Tibial artery (tissue), 4 donors: ENCODE measurements at places on chromosomes 3 and 15.

- peaks cover 14% of the 10 kb centered on the region for H3K36me3 ChIP-seq
- DNase-seq, result no peak
- H3K27ac ChIP-seq, result no peak overlapping the region
These were observed 80.6 kb downstream of the ARIH1 start for GRCh38 chr15:72554471-72555425.

GRCh38 chr15:54722342-54722986, 474.3 kb downstream of the RSL24D1 start:
- no peaks in the 10 kb centered on the region for H3K27me3 ChIP-seq
- H3K4me1 ChIP-seq, result no peaks in the 10 kb centered on the region
- H3K36me3 ChIP-seq, result no peaks in the 10 kb centered on the region
- DNase-seq, result no peak

DNA sequence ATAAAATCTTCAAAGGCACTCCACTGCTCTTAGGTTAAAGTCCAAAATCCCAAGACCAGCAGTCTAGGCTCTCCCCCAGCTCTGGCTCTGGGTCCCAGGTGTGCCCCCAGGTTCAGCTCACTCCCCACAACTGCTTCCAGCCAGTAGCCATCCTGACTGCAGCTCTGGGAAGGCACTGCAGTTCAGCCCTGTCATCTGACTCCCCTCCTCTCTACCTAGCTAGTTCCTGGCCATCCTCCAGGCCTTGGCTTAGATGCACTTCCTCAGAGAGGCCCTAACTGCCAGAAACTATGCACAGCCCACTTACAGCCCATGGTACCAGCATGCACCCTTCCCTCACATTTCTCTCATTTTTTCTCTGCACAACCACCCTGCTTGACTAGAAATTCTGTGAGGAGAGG, 25.5 kb downstream of the TBC1D2B start:
- DNase-seq, result no peak
- H3K27me3 ChIP-seq, result no peaks in the 10 kb centered on the region
- peaks cover 78% of the 10 kb centered on the region for H3K4me1 ChIP-seq
- no peak overlapping the region for H3K4me3 ChIP-seq
- H3K36me3 ChIP-seq, result peaks cover 22% of the 10 kb centered on the region

- no peak overlapping the region for H3K4me3 ChIP-seq
- H3K36me3 ChIP-seq, result no peaks in the 10 kb centered on the region
- H3K27ac ChIP-seq, result no peak overlapping the region
- DNase-seq, result no peak
- H3K4me1 ChIP-seq, result no peaks in the 10 kb centered on the region
- H3K27me3 ChIP-seq, result no peaks in the 10 kb centered on the region
These were observed 24.0 kb upstream of the SPTSSB start for GRCh38 chr3:161395115-161396012.

- H3K4me3 ChIP-seq, result no peak overlapping the region
- H3K27me3 ChIP-seq, result no peaks in the 10 kb centered on the region
- peak overlapping the region; percentile 32 for H3K27ac ChIP-seq
- H3K4me1 ChIP-seq, result no peaks in the 10 kb centered on the region
- DNase-seq, result no peak
These were observed 294.3 kb downstream of the THSD4 start for GRCh38 chr15:71409541-71409940.

- no peak overlapping the region for H3K4me3 ChIP-seq
- no peak overlapping the region for H3K27ac ChIP-seq
- DNase-seq, result no peak
- peaks cover 25% of the 10 kb centered on the region for H3K4me1 ChIP-seq
These were observed 199.8 kb downstream of the TCF12 start for GRCh38 chr15:57118013-57118799.

- no peaks in the 10 kb centered on the region for H3K36me3 ChIP-seq
- H3K27me3 ChIP-seq, result no peaks in the 10 kb centered on the region
- DNase-seq, result peak; percentile 88
- no peak overlapping the region for H3K4me3 ChIP-seq
These were observed 58.2 kb downstream of the FGD5 start for GRCh38 chr3:14876921-14877333.

DNA sequence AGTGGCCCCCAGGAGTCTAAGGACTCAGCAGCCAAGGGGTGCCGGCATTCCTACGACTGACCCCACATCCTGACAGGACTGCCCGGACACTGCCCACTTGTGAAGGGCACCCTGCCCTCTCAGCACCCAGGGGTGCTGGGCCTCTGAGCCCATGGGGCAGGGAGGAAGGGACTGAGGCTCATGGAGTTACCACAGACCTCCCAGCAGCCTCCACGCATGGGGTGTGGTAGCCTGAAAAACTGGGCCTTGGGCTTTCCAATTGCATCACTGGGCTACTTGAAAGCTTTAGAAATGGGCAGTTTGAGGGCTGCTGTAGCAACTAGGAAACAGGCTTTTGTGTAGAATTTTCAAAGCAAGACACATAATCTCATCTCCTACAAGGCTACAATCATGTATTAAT, 13.2 kb downstream of the TKT start:
- DNase-seq, result peak; percentile 29
- H3K27ac ChIP-seq, result no peak overlapping the region
- no peak overlapping the region for H3K4me3 ChIP-seq
- H3K27me3 ChIP-seq, result no peaks in the 10 kb centered on the region
- H3K36me3 ChIP-seq, result peaks cover 59% of the 10 kb centered on the region

DNA sequence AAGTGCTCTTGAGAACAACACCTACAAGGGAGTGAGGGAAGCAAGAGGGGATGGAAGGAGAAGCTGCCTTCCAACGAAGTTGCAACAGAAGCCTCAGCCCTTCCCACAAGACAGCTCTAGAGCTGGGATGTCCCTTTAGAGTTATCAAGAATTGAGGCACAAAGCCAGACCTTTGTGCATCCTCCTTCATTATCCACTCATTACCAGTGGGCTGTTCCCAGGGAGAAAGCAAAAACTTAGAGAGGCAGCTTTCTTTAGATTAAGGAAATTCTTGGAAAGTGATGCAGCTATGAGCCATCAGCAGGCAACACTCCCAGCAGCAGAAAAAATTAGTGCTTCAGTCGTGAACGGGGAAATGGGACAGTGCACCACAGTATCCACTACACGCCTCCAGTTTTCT, 10.6 kb upstream of the CD96 start:
- no peaks in the 10 kb centered on the region for H3K4me1 ChIP-seq
- DNase-seq, result no peak
- H3K36me3 ChIP-seq, result no peaks in the 10 kb centered on the region
- no peak overlapping the region for H3K27ac ChIP-seq
- no peak overlapping the region for H3K4me3 ChIP-seq

GRCh38 chr3:55611121-55611520, 124.0 kb upstream of the WNT5A start:
- no peak overlapping the region for H3K4me3 ChIP-seq
- no peaks in the 10 kb centered on the region for H3K36me3 ChIP-seq
- H3K4me1 ChIP-seq, result no peaks in the 10 kb centered on the region
- H3K27me3 ChIP-seq, result no peaks in the 10 kb centered on the region
- H3K27ac ChIP-seq, result no peak overlapping the region

GRCh38 chr3:24394754-24395153, 99.9 kb downstream of the THRB start:
- H3K27me3 ChIP-seq, result no peaks in the 10 kb centered on the region
- no peaks in the 10 kb centered on the region for H3K36me3 ChIP-seq
- H3K27ac ChIP-seq, result peak overlapping the region; percentile 15
- H3K4me3 ChIP-seq, result no peak overlapping the region
- H3K4me1 ChIP-seq, result no peaks in the 10 kb centered on the region

DNA sequence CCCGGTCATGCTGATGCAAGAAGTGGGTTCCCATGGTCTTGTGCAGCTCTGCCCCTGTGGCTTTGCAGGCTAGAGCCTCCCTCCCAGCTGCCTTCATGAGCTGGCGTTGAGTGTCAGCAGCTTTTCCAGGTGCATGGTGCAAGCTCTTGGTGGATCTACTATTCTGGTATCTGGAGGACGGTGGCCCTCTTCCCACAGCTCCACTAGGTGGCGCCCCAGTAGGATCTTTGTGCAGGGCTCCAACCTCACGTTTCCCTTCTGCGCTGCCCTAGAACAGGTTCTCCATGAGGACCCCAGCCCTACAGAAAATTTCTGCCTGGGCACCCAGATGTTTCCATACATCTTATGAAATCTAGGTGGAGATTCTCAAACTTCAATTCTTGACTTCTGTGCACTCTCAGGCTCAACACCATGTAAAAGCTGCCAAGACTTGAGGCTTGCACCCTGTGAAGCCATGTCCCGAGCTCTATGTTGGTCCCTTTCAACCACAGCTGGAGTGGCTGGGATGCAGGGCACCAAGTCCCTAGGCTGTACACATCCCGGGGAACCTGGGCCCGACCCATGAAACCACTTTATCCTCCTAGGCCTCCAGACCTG, 238.4 kb upstream of the MDFIC2 start:
- peak; percentile 66 for DNase-seq
- H3K36me3 ChIP-seq, result no peaks in the 10 kb centered on the region
- H3K27me3 ChIP-seq, result no peaks in the 10 kb centered on the region
- no peak overlapping the region for H3K27ac ChIP-seq

DNA sequence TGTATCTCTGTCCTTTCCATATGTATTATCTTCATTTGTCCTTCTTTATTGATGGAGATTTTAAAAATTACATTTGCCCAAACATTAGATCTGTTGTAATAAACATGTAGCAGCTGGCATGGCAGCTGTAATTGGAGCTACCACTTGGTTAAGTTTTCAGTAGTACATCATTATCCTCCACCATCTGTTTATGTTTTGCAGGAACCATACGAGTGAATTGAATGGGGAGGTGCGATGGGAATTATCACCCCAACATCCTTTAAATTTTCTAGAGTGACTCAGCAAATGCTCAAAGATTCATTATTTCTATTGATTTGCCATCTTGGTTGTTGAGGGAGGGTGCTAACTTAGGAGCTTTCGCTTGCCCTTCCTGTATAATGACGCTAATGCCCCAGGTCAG, 32.6 kb upstream of the NOX5 start:
- no peaks in the 10 kb centered on the region for H3K36me3 ChIP-seq
- no peak overlapping the region for H3K27ac ChIP-seq
- no peak overlapping the region for H3K4me3 ChIP-seq
- no peaks in the 10 kb centered on the region for H3K27me3 ChIP-seq

- H3K36me3 ChIP-seq, result no peaks in the 10 kb centered on the region
- no peaks in the 10 kb centered on the region for H3K4me1 ChIP-seq
- H3K27me3 ChIP-seq, result no peaks in the 10 kb centered on the region
- no peak overlapping the region for H3K4me3 ChIP-seq
- no peak for DNase-seq
These were observed 32.1 kb upstream of the CLASP2 start for GRCh38 chr3:33750211-33750548.

- H3K4me3 ChIP-seq, result no peak overlapping the region
- H3K4me1 ChIP-seq, result no peaks in the 10 kb centered on the region
- H3K27me3 ChIP-seq, result no peaks in the 10 kb centered on the region
- H3K36me3 ChIP-seq, result no peaks in the 10 kb centered on the region
- H3K27ac ChIP-seq, result no peak overlapping the region
These were observed 314.0 kb downstream of the ERC2 start for GRCh38 chr3:56154297-56154696.

DNA sequence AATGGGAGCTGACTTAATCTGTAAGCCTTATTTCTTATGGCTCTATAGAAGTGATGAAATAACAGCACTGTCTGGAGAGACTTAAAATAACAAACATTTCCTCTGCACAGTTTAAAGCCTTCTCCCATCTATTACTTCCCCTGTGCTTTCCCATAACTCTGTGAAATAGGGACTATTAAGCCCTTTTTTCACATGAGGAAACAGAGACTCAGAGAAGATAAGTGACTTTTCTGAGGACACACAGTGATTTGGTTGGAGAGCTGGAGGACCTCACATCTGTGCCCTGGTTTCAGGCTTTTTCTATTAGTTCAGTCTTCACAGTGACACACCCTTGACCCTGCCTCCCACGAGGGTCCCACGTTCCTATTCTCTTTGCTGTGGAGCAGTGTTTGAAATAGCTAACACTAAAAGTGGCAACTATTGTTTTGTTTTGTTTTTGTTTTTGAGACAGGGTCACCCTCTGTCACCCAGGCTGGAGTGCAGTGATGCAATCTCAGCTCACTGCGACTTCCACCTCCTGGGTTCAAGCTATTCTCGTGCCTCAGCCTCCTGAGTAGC, 82.9 kb downstream of the ST6GAL1 start:
- no peak overlapping the region for H3K4me3 ChIP-seq
- no peak for DNase-seq
- no peaks in the 10 kb centered on the region for H3K27me3 ChIP-seq
- H3K36me3 ChIP-seq, result no peaks in the 10 kb centered on the region

DNA sequence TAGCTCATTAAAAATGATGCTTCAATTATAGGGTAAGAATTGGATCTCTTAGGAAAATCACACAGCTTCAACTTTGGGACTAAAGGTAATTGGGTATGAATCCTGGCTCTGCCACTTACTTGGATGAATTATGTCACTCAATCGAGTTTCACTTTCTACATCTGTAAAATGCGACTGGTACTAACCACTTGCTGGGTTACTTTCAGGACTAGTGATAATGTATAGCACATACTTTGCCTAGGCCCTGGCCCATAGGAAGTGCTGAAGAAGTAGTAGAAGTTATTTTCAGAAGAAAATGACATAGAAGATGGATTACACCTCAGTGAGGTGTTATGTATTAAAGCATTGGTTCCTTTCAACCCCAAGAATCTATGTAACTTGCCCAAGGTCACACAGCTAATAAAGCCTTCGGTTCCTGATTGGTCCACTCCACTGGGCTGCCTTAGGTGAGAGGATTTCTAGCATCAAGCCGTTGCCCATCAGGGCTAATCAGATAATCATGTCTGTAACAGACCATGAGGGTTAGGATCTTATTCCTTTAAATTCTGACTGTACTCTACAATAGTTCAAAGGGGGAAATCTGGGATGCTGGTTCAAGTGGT, 29.4 kb upstream of the AP4E1 start:
- no peak for DNase-seq
- no peaks in the 10 kb centered on the region for H3K27me3 ChIP-seq
- no peaks in the 10 kb centered on the region for H3K4me1 ChIP-seq
- H3K4me3 ChIP-seq, result no peak overlapping the region
- no peaks in the 10 kb centered on the region for H3K36me3 ChIP-seq
- no peak overlapping the region for H3K27ac ChIP-seq

- H3K4me1 ChIP-seq, result no peaks in the 10 kb centered on the region
- DNase-seq, result no peak
- H3K27ac ChIP-seq, result no peak overlapping the region
- no peak overlapping the region for H3K4me3 ChIP-seq
- no peaks in the 10 kb centered on the region for H3K27me3 ChIP-seq
These were observed 127.2 kb upstream of the IQSEC1 start for GRCh38 chr3:13200465-13200864.

- H3K4me1 ChIP-seq, result no peaks in the 10 kb centered on the region
- H3K4me3 ChIP-seq, result no peak overlapping the region
- no peaks in the 10 kb centered on the region for H3K27me3 ChIP-seq
- H3K36me3 ChIP-seq, result peaks cover 63% of the 10 kb centered on the region
These were observed 15.7 kb upstream of the TM2D3 start for GRCh38 chr15:101667881-101668280.
